Activated CD4-positive, alpha-beta T cell treated with anti-CD3 and anti-CD28 coated beads, Interleukin-2, amount 10 ng/mL, durations not matched to agents 24 days and 14 days (primary cell): ENCODE measurements at places on chromosomes 11 and 22.

GRCh38 chr11:73242251-73243092 lies 24.4 kb downstream of the P2RY2 start:
- H3K4me3 ChIP-seq, result no peak overlapping the region
- H3K4me1 ChIP-seq, result peaks cover 2% of the 10 kb centered on the region
- peaks cover 11% of the 10 kb centered on the region for H3K27me3 ChIP-seq

DNA sequence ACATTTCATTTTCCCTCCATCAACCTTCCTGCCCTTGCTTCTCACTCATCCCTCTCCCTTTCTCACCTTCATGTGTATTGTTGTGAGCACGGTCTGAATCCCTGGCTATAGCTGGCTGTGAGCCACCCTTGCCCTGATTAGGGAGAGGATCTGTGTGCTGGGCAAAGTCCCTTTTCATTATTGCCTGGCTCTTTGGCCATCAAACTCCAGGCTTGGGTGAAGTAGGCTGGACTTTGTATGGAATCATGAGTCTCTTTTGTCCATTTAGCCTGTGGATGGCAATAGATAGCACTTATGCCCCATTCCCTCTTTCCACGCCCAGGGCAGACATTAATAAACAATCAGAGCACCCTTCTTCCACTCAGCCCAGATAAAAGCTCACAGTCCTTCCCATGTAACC lies 6.7 kb downstream of the MYO18B start:
- peaks cover 11% of the 10 kb centered on the region for H3K36me3 ChIP-seq
- peak overlapping the region; percentile 100 for H3K27ac ChIP-seq
- DNase-seq, result no peak
- H3K4me3 ChIP-seq, result peak overlapping the region; percentile 82

DNA sequence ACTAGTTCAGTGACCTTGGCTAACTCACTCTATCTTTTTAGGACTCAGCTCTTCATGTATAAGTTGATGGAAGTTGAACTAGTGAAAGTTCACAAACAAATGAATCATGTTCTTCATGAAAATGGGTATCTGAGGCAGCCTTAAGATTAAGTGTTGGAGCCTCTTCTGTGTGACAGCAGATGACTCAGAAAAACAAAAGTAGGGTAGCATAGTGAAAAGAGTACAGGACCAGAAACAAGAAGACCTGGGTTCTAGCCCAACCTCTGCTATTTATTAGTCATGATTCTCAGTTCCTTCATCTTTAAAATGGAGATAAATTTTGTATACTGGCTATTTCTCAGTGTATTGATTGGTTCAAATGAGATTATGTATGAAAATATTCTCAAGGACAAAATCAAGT lies 60.2 kb downstream of the USP35 start:
- peaks cover 23% of the 10 kb centered on the region for H3K4me1 ChIP-seq
- H3K27me3 ChIP-seq, result no peaks in the 10 kb centered on the region
- H3K4me3 ChIP-seq, result no peak overlapping the region
- DNase-seq, result no peak
- H3K36me3 ChIP-seq, result peaks cover 47% of the 10 kb centered on the region
- no peak overlapping the region for H3K27ac ChIP-seq

DNA sequence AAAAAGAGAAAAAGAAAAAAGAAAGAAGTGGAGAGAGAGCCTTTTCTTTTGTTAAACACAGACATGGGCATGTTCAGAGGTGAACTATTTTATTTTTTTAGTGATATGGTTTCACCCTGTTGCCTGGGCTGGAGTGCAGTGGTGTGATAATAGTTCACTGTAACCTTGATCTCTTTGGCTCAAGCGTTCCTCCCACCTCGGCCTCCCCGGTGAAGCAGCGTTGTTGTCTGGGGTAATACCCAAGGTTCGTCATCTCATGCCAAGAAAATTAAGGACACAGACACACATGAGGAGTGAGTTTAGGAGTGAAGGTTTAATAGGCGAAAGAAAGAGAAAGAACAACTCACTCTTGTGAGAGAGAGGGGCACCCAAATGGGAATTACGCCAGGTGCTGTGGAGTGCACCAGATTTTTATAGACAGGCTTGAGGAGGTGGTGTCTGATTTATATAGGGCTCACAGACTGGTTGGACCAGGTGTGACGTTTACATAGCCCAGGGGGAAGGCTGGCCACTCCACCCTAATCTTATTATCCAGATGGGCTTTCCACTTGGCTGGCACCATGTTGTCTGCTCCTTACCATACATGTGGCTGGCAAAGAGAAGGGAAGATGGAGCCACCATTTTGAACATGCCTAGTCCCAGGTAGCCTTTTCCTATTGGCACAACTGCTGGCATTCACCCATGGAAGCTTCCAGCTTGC lies 42.3 kb downstream of the GRAMD1B start:
- H3K27ac ChIP-seq, result peak overlapping the region; percentile 48
- H3K4me3 ChIP-seq, result no peak overlapping the region
- DNase-seq, result no peak
- H3K4me1 ChIP-seq, result peaks cover 33% of the 10 kb centered on the region
- peaks cover 25% of the 10 kb centered on the region for H3K36me3 ChIP-seq

- H3K4me3 ChIP-seq, result no peak overlapping the region
- H3K27ac ChIP-seq, result no peak overlapping the region
These were observed 105.2 kb downstream of the MAML2 start for GRCh38 chr11:96237766-96238266.

DNA sequence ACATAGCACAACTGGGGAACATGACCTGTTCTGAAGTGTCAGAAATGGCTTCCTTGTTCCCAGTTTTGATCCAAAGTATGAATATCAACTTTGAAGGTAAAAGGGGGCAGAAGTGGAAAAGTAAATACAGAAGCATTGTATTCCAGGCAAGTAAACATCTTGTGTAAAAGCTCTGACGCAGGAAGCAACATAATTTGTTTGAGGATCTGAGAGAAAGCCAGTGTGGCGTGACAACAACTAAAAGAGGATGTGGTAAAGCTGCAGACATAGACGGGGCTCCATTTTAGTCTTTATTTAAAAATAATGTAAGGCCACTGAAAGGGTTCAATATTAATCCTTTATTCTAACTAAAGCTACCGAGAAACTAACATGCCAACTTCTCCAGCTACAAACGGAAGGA lies 310.2 kb downstream of the DLG2 start:
- H3K27ac ChIP-seq, result no peak overlapping the region
- H3K36me3 ChIP-seq, result no peaks in the 10 kb centered on the region
- H3K4me1 ChIP-seq, result no peaks in the 10 kb centered on the region
- H3K27me3 ChIP-seq, result no peaks in the 10 kb centered on the region
- no peak for DNase-seq
- no peak overlapping the region for H3K4me3 ChIP-seq

- H3K27me3 ChIP-seq, result no peaks in the 10 kb centered on the region
- H3K4me1 ChIP-seq, result no peaks in the 10 kb centered on the region
- peaks cover 10% of the 10 kb centered on the region for H3K36me3 ChIP-seq
- no peak overlapping the region for H3K4me3 ChIP-seq
These were observed 15.0 kb downstream of the SIK2 start for GRCh38 chr11:111617286-111617685.

DNA sequence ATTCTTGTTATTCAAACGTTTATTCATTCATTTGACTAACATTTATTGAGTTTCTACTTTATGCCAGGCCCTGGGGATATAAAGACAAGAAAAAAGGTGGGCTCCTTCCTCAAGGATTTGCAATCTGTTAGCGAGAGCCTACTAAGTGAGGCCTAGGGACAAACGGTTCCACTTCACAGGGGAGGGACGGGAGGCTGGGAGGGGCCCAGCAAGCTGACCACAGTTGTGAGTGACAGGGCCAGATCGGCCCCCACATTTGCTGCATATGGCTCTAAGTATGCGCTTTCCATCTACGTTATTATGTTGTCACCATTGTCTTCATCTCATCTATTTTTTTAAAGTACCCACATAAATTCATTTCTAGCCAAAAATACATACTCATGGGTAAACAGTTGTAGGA lies 271.1 kb downstream of the BUD13 start:
- H3K36me3 ChIP-seq, result no peaks in the 10 kb centered on the region
- H3K27me3 ChIP-seq, result peaks cover 36% of the 10 kb centered on the region
- H3K4me3 ChIP-seq, result no peak overlapping the region
- H3K27ac ChIP-seq, result no peak overlapping the region
- no peaks in the 10 kb centered on the region for H3K4me1 ChIP-seq

- H3K36me3 ChIP-seq, result no peaks in the 10 kb centered on the region
- H3K4me1 ChIP-seq, result no peaks in the 10 kb centered on the region
- DNase-seq, result no peak
- no peak overlapping the region for H3K27ac ChIP-seq
- no peak overlapping the region for H3K4me3 ChIP-seq
These were observed 40.1 kb downstream of the TRIM29 start for GRCh38 chr11:120097721-120098385.

GRCh38 chr22:37676736-37677492 lies 1.5 kb downstream of the LGALS1 start:
- peak overlapping the region; percentile 92 for H3K4me3 ChIP-seq
- DNase-seq, result peak; percentile 97
- H3K27ac ChIP-seq, result peak overlapping the region; percentile 97
- H3K4me1 ChIP-seq, result peaks cover 56% of the 10 kb centered on the region

GRCh38 chr11:105577641-105578040 lies 32.2 kb upstream of the GRIA4 start:
- no peaks in the 10 kb centered on the region for H3K4me1 ChIP-seq
- no peaks in the 10 kb centered on the region for H3K27me3 ChIP-seq
- H3K36me3 ChIP-seq, result no peaks in the 10 kb centered on the region

DNA sequence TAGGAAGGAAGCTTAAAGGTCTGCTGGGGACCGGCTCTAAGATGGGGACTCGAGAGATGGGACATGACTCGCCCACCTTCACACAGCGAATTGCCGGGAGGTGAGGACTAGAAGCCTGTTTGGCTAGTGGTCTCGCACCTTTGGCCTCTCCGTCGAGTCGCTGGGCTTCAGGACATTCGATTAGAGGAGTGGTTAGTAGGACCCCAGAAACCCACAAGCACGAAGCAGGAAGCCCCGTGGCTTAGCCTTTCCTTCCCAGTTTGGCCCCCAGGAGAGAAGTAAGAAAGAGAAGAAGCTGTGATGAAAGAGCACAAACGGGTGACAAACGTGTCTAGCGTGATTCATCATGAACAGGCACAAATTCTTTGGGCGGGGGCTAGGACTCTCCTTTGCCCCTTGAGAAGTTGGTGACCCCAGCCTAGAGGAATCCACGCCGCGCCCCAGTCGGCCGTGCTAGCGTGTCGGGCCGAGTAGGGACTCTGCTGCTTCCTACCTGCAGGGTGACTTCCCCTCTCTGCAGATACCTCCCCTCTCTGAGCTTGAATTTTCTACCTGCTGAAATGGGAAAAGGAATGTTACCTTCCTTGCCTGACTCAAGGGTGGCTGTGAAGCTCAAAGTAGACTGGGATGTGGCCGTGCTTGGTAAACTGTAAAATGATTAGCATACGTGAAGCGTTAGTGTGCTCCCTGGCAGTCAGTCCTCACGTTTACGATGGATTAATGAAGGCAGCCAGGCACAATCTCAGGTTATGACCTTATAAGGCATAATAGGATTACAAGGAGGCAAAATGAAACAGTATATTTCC lies 1.1 kb upstream of the ADM start:
- H3K27me3 ChIP-seq, result peaks cover 58% of the 10 kb centered on the region
- DNase-seq, result peak; percentile 75
- peak overlapping the region; percentile 57 for H3K27ac ChIP-seq
- H3K4me3 ChIP-seq, result peak overlapping the region; percentile 93
- H3K4me1 ChIP-seq, result peaks cover 51% of the 10 kb centered on the region

DNA sequence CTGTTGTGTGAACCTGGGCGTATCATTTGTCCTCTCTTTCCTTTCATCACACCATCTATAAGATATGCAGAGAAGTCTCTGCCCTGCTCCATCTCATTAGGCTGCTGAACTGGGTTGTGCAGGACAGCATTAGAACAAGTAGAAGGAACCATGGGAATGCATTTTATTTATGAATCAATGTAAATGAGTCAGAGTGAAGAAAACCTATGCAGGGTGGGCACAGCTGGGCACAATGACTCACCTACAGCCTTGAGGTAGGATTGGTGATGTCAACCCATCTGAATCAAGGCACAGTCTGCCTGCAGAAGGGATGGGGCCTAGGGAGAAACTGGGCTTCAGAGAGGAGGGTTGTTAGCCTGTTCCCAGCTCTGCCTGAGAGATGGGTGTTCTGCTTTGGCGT lies 123.4 kb downstream of the CSNK2A3 start:
- no peak overlapping the region for H3K4me3 ChIP-seq
- peaks cover 1% of the 10 kb centered on the region for H3K27me3 ChIP-seq
- DNase-seq, result no peak
- H3K27ac ChIP-seq, result no peak overlapping the region
- no peaks in the 10 kb centered on the region for H3K36me3 ChIP-seq

DNA sequence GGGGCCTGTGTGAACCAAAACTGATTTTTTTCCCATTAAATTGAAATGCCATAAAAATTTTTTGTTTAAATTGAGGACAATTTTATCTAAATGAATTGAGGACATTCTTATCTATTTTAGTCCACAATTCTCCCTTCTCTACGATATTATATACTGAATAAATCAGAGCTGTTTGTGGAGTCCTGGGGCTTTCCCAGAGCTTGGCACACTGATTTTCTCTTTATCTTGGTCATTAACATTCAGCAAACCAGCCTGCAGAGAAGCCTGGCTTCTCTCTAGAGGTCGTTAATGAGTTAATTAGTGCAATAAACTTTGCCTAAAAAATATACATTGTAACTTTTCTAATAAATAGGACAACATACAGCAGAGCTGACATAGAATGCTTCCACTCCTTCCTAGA lies 615.7 kb downstream of the NELL1 start:
- no peaks in the 10 kb centered on the region for H3K4me1 ChIP-seq
- H3K36me3 ChIP-seq, result no peaks in the 10 kb centered on the region
- H3K4me3 ChIP-seq, result no peak overlapping the region
- H3K27ac ChIP-seq, result no peak overlapping the region
- no peak for DNase-seq

GRCh38 chr11:78876676-78877075 lies 302.0 kb upstream of the NARS2 start:
- H3K27ac ChIP-seq, result no peak overlapping the region
- no peak overlapping the region for H3K4me3 ChIP-seq
- H3K27me3 ChIP-seq, result no peaks in the 10 kb centered on the region
- no peaks in the 10 kb centered on the region for H3K4me1 ChIP-seq
- no peaks in the 10 kb centered on the region for H3K36me3 ChIP-seq
- DNase-seq, result no peak

DNA sequence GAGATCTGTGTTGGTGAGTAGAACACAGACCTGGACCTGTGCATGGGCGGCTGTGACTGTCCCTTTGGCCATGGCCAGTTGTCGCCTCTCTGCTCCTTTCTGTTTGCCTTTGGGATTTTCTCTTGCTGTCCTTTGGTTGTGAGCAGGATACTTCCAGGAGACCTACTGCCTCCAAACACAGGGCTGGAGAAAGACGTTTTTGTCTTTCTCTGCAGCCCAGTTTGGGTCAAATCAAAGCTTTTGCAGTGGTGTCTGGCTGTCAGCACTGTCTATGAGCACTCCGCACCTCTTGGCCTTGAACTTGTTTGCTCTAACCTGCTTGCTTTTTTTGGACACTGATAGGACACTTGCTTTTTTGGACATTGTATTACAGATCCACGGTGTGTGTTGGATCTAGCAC lies 108.9 kb upstream of the SORL1-AS1 start:
- peaks cover 54% of the 10 kb centered on the region for H3K36me3 ChIP-seq
- no peak for DNase-seq
- H3K4me1 ChIP-seq, result peaks cover 5% of the 10 kb centered on the region
- no peaks in the 10 kb centered on the region for H3K27me3 ChIP-seq
- H3K27ac ChIP-seq, result no peak overlapping the region
- no peak overlapping the region for H3K4me3 ChIP-seq
